ENCODE measurements at places on chromosomes 4 and X. TPM values are rescaled to one million over a fixed set of nuclear protein-coding genes. Genes with fewer than 3 reads are reported as not detected.
A peak's percentile ranks its signal among the peaks of the same experiment; 100 is the strongest.

Gene RBM46
- not detected for total RNA-seq

Gene NALF2
- total RNA-seq = not detected

DNA sequence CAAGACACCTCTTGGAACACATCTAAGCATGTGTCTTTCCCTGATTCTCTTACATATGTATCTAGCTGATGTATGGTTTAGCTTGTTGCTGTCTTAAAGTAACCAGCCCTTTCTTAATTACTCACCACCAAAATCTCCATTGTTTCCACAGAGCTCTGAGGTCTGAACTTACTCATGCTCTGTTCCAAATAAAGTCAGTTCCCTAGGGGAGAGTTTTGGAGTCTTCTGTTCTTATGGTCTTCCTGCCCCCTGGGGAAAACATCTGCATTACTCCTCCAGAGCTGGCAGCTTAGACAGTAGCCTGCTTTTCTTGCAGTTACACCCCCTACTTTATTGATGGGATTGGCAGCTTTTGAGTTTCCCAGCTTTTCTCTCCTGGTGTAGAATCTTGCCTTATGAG is 125.8 kb downstream of the EDA start:
- no peak for DNase-seq

DNA sequence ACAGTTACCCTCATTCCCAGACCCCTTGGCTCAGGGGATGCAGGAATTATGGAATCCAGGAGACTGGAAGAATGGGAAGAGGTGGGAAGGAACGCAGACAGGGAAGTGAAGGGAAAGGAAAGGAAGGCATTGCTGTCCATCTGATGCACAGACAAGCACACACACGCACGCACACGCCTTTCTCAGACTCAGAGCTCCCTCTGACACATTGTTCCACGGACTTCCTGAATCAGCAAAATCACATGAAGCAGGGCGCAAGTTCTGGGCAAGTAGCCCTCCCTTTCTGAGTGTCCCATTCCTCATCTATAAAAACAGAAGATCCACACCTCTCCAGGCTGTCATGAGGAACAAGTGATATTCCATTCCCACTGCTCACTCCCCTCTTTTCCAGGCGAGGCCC is 13.2 kb downstream of the IQSEC2 start:
- no peak for DNase-seq

DNA sequence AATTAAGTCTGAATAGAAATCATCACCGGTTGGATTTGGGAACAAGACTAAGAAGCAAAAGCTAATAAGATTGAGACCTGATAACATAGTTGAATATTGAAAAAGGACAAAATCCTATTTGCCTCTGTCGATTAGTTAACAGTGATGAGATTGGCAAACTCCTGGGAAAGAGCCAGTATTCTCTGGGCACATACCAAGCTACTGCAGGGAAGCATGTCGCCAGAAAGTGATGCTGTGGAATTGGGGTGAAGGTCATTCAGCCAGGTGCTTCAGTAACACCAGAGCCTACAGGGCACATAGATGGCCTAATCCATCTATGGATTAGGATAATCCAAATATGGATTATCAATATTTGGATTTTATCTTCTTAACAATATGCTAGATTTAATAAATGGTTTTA is 44.0 kb downstream of the OSTC start:
- DNase-seq = no peak

Gene ING2
- 6.4 TPM for total RNA-seq

DNA sequence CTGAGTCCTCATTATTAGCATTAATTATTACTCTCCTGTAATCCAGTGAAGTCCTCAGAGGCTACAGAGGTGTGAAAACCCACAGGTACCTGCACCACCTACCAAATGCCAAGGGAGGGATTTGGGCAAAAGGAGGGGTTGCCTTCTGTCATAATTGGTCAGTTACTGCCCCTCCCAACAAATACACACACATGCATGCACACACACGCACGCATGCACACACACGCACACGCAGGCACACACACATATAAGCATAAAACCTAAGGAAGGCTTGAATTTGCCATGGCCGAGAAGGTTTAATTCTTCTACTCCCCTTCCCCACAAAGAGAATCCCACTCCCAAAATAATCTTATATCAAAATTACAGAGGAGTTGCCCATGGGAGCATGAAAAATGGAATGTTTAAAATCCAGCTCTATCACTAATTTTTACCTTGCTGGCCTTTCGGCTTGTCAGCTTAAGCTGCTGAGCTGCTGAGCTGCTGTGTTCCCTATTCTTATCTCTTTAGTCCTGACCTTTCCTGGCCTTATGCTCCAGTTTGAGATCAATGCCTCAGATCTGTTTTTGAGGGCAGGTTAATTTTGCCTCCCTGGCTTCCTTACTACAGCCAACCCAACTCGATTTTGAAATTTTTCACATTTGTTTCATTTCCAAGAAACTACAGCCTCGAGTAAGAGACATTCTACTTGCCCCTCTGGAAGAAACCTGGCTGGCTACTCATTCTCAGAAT is 95.0 kb downstream of the CAMK2D start:
- no peak for DNase-seq

Gene PNMA6F
- not detected for total RNA-seq

Gene HSFX4
- total RNA-seq = not detected

DNA sequence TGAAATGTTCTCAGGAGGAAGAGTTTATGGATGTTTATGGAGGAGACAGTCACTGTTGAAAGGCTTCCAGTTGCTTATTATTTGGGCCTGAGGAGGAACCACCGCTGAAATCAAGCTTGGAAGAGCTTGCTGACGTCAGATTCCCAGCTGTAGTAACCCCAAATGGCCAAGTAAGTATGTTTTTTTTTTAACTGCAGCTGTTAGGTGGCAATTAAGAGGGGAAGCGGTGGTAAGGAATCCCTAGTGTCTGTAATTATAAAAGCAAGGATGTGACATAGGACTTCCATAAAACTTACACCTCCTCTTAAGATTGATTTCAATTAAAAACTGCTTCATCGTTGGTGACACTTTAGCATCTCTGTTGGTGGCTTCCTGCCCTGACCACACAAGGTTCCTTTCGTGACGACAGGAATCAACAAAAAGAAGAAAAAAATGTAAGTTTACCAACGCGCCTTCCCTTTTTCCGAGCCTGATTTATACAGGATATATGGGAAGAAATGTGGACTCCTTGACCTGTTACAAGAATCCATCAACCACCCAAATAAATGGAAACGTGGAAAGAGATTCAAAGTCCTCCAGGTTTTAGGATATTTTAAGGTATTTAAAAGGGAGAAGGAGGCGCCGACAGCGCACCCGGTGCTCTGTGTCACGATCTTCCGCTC is 884 bp downstream of the RELL1 start:
- DNase-seq = peak; percentile 80

- peak; percentile 78 for DNase-seq
Measured at GRCh38 chr4:74284053-74284452, 24.2 kb upstream of the EPGN start.

GRCh38 chr4:21710179-21710835 is 238.3 kb downstream of the KCNIP4 start:
- no peak for DNase-seq

GRCh38 chr4:186628058-186628711 is 72.8 kb upstream of the MTNR1A start:
- no peak for DNase-seq

DNA sequence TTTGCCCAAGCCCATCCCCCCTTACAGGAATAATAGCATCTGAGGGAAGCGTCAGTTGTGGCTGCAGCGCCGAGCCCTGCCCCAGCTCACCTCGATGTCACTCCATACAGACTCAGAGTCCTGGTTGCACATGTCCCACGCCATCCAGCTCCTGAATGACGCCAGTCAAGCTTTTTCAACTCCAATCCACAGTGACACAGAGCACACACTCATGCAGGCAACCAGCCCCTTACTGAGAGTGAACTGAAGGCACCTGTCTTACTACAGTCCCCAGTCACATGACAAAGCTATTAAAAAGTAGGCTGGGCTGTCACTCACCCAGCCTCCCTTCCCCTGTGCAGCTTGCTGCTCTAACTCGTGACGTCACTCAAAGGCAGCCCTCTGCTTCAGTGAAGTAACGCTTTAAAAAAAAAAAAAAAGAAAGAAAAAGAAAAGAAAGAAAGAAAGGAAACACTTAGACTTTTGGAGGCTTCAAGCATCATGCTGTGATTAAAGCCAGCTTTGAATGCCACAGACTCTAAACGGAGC is at the start of gene PPARGC1A:
Gene PPARGC1A, minus strand, starts transcription at position 234 of the 528 bp plus-strand sequence. Its CDS starts 90 bp downstream, at position 144.
- DNase-seq = peak; percentile 45

GRCh38 chr4:53128231-53128630 is 237.6 kb downstream of the SCFD2 start:
- peak; percentile 38 for DNase-seq

DNA sequence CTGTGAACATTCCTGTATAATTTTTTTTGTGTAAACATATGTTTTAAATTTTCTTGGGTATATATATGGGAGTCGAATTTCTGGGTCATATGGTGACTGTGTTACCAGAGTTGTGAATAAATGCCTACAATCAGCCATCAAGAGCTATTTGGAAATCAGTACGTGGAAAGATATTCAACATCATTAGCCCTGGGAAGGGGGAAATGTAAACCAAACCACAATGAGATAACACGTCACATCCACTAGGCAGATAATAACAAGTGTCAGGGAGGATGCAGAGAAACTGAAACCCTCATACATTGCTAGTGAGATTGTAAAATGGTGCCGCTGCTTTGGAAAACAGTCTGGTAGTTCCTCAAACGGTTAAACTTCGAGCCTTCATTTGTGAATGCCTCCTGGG is 43.9 kb downstream of the LUZP4 start:
- no peak for DNase-seq

DNA sequence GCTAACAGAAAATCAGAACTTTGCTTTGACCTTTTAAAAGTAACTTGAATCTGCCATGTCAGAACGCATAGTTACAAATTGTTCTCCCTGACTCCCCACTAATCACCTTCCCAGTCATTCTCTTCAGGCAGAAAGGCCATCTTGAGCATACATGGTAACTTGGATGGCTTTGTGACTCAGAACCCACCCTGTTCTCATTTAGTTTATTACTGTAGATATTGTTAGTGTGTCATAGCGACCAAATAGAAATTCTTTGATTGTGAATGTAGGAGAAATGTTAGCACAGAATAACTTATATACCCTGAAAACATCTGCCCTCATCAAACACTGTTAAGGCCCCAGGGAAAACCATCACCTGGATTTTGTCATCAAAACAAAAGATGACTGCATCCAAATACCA is 382.0 kb downstream of the MAGEB5 start:
- peak; percentile 17 for DNase-seq

DNA sequence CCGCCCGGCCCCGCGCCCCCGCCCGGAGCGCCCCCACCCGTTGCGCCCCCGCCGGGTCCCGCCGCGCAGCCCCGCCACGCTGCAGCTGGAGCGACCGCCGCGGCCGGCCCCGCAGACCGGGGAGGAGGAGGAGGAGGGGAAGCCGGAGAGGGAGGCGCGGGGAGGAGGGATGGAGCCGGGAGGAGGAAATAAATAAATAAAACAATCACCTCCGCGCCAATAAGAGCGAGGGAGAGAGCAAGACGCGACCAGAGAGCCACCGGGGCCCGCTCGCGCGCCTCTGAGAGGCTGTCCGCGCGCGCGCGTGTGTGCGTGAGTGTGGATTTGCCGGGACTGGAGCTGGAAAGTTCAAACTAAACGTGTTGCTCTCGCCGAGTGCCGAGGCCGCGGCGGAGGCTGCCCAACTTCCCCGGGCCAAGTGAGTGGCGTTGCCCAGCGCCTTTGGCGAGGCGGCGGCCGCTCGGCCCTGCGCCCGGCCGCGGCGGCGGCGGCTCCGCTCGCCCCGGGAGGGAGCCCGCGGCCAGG is 2184.4 kb upstream of the TENM3 start:
- DNase-seq = peak; percentile 44

Gene SLC10A7
- total RNA-seq = 11.3 TPM

GRCh38 chrX:49043987-49044281 is 777 bp upstream of the TFE3 start:
- no peak for DNase-seq

Gene MAML3
- 1.5 TPM for total RNA-seq

Gene ACSL1
- 16.8 TPM for total RNA-seq

- DNase-seq = no peak
Measured at GRCh38 chr4:160709026-160709425, 1454.8 kb downstream of the FSTL5 start.

All from GM23248 (cell line).